ENCODE measurements at places on chromosomes 2 and 18.

- no peak for DNase-seq
Measured at GRCh38 chr2:121650315-121650930, 1.2 kb upstream of the CLASP1 start.

DNA sequence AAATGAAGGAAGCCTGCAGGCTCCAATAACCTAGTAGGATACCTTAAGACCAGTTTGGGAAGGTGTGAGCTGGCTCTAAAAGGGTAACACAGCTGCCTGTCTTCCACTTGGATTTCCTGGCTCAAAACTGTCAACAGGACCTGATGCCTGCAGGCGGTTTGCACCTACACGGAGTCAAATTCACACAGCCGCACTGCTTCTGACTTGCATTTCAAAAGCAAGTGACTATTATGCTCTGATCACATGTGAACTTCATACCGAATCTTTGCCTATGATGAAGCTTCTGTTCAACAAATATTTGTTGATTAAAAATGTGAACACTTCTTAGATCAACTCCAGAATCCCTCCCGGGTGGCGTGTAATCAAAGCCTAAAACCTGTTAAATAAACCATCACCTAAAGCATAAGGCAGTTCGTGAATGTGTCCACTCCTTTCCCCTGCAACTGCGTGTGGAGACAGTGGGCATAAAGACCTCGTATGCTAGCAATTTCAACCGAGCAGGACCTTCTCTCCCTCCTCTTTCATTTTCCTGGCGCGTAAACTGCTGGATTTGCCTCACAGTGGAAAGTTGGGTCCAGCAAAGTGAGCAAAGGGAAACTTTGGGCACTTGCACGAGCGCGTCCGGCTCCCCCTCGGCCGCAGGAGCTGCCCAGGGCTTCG lies 784 bp downstream of the CRACDL start:
- no peak for DNase-seq

- DNase-seq, result no peak
Measured at GRCh38 chr2:139403948-139404347, 623.8 kb upstream of the NXPH2 start.

GRCh38 chr2:234172066-234172465 lies 121.6 kb downstream of the SPP2 start:
- no peak for DNase-seq

DNA sequence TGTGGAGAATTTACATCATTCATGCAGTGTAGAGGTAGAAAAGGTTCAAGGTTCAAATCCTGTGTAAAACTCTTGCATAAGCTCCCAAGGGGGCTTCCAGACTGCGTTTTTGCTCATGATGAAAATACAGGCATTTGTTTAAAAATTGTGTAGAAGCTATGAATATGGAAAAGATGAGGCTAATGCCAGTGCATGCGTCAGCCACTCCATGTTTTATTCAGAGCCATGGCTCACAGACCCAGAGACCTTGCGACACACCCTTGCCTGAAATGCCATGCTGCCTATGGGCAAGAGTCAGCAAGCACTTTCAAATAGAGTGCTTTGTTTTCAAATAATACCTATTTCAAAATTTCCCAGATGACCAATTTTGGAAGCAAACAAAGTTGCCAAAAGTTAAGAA lies 262.3 kb downstream of the TRIB2 start:
- DNase-seq, result no peak

GRCh38 chr2:8847400-8847799 lies 10.0 kb upstream of the KIDINS220 start:
- no peak for DNase-seq

GRCh38 chr2:64910972-64911433 lies 78.2 kb upstream of the SLC1A4 start:
- no peak for DNase-seq

DNA sequence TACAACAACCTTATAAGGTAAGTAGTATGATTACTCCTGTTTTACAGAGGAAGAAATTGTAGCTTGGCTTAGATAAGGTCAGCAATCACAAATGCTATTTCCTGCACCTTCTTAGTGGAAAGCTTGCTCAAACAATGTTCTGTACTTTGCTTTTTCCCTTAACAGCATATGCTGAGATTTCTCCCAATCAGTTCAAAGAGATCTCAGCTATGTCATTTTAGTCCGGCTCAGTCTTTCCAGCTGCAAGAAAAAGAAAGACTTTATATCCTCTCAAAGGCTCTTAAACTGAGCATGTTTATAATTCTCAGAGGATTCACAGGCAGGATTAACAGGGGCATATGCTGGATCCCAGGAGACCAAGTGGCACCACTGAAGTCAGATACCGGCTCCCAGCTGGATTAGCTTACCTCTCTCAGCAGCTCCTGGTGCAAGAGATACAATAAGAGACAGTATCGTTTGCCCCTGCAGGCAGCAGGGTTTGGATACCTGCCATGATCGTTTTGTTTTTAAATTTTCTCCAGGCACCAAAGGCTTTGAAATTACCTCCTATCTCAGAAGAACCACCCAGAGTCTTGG lies 29.5 kb downstream of the KIAA2012 start:
- DNase-seq, result no peak

- DNase-seq, result no peak
Measured at GRCh38 chr2:145806546-145806945, 1286.6 kb upstream of the ZEB2 start.

DNA sequence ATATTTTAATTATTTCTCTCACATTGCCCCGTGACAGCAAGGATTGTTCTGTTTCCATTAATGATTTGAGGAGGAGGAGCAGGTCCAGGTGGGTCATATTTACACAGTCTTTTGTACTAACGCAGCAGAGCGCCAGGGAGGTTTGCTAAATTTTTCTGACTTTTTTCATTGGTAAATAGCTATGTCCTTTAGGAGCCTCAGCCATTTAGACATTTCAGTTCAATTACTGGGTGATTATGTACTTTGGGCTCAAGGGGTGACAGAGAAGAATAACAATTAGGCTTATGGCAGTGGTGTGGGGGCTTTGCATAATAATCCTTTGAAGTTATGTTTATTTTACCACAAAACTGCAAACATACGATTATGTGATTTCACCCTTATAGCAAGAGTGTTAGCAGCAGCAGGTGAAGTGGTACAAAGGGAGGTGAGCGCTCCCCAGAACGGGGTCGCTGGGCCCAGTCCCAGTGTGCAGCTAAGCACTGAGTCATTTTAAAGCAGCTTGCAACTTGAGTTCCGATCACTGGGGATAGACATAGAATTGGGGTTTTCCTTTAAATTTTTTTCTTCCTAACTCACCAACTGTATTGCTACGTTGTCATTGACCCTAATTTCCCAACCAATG lies 80.3 kb downstream of the TSHZ1 start:
- no peak for DNase-seq

DNA sequence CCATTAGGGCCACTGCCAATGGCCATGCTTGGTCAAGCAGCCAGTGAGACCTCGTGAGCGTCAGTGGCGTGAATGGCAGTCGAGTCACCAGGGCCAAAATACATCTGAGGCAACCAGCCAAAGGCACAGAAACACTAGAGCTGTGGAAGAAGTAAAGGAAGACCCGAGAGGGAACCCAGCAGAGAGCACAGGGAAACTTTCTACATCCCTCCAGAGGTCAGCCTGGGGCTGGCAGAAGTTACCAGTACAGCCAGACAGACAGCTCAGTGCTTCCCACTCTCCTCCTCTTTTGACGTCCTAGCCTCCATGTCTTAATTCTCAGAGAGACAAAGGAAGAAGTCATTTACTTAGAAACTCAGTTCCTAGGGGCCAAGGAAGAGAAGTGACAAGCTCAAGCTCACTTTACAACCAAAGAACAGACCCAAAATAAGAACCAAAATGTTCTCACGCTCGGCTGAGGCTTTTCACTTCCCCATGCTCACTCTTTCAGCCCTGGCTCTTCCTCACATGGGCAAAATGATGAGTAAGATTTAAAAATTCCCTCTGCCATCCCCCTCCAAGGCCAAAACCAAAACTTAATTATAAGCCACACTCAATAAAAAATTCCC lies 8.7 kb downstream of the CYRIA start:
- DNase-seq, result no peak

DNA sequence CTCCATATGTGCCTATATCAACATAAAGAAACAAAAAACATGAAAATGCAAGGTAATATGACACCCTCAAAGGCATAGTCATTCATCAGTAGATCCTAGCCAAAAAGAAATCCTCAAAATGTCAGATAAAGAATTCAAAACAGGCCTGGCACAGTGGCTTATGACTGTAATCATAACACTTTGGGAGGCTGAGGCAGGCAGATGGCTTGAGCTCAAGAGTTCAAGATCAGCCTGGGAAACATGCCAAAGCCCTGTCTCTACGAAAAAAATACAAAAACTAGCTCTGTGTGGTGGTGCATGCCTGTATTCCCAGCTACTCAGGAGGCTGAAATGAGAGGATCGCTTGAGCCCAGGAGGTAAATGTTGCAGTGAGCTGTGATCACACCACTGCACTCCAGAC lies 284.6 kb upstream of the KLHL29 start:
- no peak for DNase-seq

DNA sequence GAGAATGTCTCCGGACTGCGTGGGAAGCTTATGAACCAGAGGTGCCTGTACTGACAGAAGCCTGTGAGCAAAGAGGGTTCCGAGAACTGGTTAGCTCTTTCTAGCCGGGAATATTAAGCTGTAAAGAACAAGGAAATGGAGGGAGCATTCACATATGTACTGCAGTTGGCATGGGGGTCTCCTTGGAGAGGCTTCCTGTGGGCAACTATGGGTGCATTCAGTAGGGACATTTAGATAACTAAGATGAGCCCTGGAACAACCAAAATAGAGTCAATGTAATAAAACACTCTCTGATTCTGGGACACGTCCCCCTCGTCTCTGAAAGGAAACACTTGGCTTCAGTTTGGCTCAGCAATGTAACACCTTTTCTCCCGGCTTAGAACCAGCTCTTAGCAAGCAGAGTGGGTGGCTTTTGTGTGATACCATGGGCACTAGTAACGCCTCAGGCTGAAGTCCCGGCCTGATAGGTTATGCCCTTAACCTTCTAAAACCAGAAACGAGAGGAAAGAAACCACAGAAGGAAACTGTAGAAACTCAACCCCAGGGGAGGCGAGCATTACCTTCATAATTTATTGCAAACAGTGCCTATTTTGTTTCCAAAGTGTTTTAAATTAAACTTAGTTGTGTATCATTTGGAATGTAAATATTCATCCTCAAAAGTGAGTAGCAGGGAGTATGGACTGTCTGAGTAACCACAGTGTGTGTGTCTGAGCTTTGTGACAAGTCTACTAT lies 48.8 kb upstream of the LPIN2 start:
- no peak for DNase-seq

DNA sequence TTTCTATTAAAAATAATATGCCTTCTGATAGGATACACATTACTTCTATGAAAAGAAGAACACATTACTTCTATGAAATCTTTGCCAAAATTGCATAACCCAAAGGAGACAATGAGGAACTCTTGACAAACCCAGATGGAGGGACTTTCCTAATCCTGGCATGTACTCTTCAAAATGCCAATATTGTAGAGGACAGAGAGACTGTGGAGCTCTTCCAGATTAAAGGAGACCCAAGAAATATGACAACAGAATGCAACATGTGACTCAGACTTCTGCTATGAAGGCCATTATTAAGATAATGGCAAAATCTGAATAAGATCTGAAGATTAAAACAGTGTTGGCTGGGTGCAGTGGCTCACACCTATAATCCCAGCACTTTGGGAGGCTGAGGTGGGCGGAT lies 22.2 kb downstream of the SOWAHC start:
- DNase-seq, result no peak

- no peak for DNase-seq
Measured at GRCh38 chr2:119218478-119219064, 5.1 kb upstream of the STEAP3 start.

- DNase-seq, result no peak
Measured at GRCh38 chr2:239399921-239400595, 762 bp downstream of the HDAC4 start.

GRCh38 chr2:74495440-74495839 lies 4.0 kb downstream of the LBX2 start:
- DNase-seq, result no peak

- no peak for DNase-seq
Measured at GRCh38 chr18:66523219-66523991, 80.5 kb downstream of the CDH19 start.

GRCh38 chr2:30716123-30716900 lies 90.9 kb downstream of the CAPN13 start:
- DNase-seq, result no peak

GRCh38 chr2:188204824-188205223 lies 86.8 kb upstream of the GULP1 start:
- DNase-seq, result no peak

DNA sequence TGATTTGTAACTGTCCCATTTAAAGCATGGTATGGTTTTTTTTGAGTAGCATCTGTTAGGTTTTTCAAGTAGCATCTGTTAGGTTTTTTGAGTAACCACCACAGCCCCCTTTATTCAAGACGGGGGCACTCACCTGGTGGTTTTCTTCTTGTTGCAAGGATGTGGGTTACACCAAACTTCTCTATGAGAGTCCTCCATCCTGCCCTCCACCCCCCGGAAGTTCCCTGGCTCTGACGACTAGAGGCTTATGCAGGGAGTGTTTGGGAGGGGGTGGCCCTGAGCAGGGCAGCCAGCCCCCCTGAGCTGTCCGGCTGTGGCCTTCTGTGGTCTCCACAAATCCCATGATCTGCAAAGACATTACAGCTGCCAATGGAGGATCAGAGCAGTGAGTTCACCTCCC lies 39.3 kb downstream of the MTCL1 start:
- DNase-seq, result no peak

- no peak for DNase-seq
Measured at GRCh38 chr2:234991793-234992192, 40.0 kb downstream of the SH3BP4 start.

GRCh38 chr18:26181343-26181826 lies 44.9 kb upstream of the TAF4B start:
- DNase-seq, result no peak

DNA sequence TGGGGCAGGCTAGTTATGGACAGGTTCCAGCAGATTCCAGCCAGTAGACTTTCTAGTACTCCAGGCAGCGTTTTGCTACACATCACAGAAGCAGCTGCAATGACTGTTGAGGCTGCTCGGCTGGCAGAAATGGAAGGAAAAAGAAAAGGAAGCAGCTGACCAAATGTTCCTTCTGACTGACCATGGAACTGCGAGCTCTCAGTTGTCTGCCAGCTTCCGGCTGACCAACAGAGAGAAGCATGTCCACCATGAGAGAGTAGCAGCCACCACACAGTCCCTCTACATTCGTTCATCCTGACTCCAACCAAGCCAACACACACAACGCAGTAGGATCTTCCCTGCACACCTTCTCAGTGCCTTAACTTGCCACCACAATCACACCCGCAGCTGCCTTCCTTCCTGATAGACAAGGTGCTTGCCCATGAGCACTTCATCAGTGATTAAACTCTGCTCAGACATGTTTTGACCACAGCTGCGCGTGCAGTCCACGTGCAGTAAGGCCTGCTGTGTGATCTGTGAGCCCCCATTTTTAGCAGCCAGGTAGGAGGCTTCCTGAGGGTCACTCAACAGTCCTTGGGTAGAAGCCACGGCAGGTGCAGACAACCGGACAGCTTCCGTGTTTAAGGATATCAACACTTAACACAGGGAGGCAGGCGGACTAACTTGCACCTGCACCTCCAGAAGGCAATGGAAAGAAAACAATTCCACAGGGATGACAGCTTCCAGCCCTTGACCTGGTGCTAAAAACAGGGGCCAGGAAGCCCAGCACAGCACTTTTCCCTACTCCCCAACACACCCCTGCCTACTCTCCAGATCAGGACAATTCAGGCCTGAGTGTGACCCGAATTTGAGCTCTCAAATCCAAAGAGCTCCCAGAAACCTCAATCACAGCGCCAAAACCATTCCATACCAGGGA lies 996 bp downstream of the TGFBRAP1 start:
- peak; percentile 56 for DNase-seq

- no peak for DNase-seq
Measured at GRCh38 chr18:62554061-62554815, 31.4 kb downstream of the ZCCHC2 start.

GRCh38 chr2:101380376-101380775 lies 6.9 kb downstream of the CREG2 start:
- DNase-seq, result no peak

- DNase-seq, result no peak
Measured at GRCh38 chr2:128028668-128029054, 802 bp upstream of the SAP130 start.

All from CMK (cell line).